ENCODE measurements at places on chromosomes 6 and 20.

DNA sequence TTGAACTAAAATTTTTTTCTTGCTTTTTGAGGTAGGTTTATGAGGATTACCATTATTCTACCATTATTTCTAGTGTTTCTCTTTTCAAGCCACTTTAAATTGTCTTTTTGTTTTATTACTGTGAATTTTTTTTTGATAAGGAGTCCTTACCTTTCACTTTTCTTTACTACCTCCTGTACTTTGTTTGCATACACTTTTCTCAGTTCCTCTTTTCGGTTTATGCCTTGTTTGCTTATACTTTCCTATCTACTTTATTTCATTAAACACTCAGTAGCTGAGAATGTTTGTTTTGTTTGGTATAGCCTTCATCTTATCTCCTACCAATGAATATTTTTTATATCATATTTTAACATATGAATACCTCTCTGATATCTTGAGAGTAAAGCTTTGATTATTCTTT is 147.9 kb downstream of the TFAP2B start:
- DNase-seq: no peak

DNA sequence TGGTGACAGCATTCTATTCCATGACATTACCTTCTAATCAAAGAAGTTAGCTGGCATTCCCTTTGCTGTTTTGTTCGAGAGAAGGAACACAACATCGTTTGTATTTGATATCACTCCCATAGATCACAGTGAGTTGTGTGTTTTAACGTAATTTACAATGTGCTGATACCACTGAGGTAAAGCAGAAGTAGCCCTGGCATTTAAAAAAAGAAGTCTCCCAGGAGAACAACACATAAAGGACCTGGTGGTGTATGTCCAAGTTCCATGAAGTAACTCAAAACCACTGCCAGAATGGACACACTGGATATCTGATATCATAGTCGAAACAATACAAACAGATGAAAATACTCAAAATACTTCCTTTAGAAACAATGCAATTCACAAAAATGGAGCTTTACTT is 351.7 kb downstream of the RNGTT start:
- DNase-seq: no peak

GRCh38 chr6:144266091-144266649 is 19.0 kb upstream of the UTRN start:
- no peak for DNase-seq

DNA sequence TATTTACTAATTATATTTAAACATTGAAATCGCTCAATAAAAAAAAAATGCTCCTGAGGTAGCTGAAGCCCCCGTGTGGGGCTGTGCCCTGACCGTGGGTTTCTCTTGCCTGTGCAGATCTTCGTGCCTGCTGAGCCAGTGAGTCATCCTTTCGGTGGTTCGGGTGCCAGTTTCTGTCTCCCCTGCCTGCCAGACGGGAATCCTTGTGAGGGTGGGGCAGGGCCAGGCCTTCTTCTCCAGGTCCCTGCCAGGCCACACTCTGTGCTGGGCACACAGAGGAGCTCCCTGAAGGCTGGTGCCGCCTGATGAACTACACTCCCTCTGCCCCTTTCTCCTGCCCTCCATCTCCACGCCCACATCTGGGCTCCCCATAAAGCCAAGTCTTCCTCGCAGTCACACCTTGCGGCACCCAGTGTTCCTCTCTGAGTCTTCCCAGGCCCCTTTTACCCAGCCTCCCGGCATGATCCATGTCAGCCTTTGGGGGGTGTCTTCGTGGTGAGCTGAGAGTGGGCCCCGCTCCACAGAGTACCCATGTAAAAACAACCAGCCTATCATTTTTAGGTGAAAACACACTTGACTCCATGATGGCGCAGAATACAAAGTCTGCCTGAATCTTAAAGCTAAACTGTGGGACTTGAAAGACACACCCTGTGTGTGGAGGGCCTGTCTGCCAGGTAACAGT is 19.3 kb downstream of the FGD2 start:
- DNase-seq: peak; percentile 60

GRCh38 chr6:42375007-42375635 is 76.6 kb downstream of the TRERF1 start:
- no peak for DNase-seq

DNA sequence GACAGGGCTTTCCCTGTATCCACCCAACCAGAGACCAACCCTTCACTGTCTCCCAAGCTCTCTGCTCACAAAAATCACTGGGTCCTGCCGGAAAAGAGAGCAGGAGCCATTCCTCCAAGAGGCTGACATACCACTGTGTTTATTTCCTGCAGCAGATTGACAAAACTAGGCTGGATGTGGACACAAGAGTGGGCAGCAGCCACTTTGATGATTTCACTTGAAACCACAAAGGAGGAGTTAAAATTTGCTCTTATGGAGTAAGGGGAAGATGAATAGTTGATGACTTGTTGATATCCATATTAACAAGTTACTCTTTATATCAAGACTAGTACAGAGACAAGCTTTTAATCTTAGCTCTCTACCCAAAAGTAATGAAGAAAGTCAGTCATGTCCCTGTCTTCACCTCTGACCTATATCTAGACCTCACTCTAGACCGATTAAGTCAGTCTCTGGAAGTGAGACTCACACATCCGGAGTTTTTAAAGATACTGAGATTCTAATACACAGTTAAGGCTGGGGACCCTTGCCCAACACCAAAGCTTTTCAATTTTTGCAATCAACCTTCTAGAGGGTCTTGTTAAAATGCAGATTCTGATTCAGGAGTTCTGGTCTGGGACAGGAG is 73.8 kb downstream of the SCML4 start:
- no peak for DNase-seq

- no peak for DNase-seq
Observed at GRCh38 chr20:15339264-15339663, 1001.9 kb upstream of the FLRT3 start.

DNA sequence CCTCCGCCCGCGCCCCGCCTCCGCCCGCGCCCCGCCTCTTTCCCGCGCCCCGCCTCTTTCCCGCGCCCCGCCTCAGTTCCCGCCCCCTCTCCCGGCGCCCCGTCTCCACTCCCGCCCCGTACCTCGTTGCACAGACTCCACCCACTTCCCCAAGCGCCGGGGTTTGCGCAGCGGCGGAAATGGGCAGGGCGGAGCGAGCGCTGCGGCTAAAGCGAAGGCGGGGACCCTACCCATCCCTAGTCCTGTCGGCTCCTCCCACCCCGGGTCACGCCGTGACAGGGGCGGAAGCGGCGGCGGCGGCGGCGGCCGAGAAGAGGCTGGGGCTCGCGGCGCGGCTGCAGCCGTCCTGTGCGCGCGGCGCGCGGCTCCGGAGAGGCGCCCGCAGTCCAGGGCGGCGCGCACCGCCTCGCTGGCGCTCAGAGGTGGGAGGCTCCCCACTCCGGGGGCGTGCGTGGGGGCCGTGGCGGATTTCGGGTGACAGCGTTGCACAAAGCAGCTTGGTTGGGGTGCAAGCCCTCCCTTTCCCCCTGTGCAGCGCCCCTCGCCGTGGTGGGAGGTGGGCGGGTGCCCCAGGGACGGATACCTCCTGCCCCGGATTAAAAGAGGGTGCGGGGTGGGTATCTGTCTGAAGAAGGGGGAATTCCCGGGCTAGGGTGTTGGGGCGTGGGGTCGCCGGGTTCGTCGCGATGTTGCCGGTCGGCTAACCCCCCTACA is at the start of gene KDM1B:
KDM1B (plus strand) TSS at position 273 of the 714 bp plus-strand sequence. CDS start 4,474 bp downstream, outside the sequence.
- peak; percentile 98 for DNase-seq

Data from stimulated activated CD8-positive, alpha-beta memory T cell treated with anti-CD3 and anti-CD28 coated beads, Interleukin-15, amount 100 ng/mL, for 48 hours (primary cell).